ENCODE measurements at places on chromosomes 12 and 14.

DNA sequence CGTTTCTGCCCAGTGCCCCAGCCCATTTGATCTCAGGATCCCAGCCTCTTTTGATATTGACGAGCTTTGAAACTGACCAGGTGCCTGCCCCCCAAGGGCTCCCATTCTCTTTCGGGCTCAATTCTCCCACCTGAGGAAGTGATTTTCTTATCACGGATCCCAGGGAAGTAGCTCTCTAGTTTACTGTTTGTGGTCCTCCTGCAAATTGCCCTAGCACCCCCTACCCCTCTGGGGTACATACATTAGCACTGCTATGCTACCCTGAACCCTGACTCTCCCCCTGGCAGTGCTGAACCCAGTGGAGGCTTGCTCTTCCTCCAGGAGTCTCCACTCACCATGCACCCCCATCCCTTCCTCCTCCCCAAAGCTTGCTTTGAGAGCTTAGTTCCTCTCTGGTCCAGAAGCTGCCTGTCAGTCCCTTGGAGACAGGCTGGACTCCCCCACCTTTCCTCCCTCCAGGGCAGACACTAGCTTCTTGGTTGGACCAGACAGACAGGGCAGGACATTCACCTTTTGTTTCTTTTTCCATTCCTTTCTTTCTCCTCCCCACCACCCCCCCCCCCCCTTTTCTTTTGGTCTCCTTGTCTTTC lies 4.4 kb upstream of the TBX3 start:
- DNase-seq: no peak

DNA sequence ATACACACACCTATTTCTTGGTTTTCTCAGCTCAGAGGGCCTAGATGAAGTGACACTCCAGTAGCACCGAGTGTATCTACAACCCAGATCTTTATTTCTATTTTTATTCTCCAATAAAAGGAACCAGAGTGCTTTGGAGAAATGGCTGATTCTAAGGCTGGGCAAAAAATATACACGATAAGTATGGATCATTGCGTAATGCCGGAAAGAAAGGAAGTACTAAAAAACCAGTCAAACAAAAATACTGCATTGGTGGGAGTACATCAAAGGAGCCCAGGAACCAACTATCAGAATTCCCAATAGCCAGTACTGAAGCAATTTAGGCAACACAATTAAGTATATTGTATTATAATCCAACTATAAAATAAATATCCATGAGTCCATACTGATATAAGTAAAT lies 400.9 kb upstream of the CCDC196 start:
- no peak for DNase-seq

- DNase-seq: no peak
These were observed 10.5 kb upstream of the NR2C1 start for GRCh38 chr12:95083938-95084337.

DNA sequence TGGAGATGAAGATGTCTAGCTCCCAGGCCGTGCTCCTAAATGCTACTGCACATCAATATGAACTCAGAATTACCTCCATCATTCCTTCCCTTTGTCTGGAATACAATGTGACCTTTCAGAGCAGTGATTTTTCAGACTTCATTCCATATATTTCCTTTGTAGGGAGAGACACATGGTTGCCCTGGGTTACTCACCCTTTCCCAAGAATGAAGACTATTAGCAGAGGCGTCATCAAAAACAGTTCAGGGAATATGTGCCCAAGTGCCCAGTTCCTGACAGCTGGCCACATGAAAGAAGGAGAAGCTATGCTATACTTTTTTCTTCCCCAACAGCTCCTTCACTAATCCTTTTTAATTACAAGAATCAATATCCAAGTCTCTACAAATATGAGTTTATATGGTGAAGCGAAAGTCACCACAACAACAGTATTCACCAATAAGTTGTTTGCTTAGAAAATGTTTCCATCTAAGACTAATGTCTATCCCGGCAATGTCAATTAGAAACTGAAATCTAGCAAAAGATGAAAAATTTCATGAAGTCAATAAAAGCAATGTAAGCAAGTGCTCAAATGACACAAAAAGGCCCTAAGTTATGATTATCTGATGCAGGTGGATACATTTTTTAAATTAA lies 17.8 kb downstream of the NELL2 start:
- DNase-seq: no peak

DNA sequence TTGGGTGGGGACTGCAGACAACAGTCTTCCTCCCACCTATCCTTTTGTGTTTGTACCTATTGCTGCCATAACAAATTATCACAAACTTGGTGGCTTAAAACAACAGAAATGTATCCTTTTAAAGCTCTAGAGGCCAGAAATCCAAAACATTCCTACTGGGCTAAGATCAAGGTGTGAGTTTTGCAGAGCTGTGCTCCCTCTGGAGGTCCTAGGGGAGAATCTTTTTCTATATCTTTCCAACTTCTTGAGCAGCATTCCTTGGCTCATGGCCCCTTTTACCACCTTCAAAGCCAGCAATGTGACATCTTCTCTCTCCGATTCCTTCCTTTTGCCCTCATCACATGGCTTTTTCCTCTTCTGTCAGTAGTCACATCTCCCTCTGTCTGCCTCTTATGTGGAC lies 190.6 kb downstream of the TTC8 start:
- no peak for DNase-seq

DNA sequence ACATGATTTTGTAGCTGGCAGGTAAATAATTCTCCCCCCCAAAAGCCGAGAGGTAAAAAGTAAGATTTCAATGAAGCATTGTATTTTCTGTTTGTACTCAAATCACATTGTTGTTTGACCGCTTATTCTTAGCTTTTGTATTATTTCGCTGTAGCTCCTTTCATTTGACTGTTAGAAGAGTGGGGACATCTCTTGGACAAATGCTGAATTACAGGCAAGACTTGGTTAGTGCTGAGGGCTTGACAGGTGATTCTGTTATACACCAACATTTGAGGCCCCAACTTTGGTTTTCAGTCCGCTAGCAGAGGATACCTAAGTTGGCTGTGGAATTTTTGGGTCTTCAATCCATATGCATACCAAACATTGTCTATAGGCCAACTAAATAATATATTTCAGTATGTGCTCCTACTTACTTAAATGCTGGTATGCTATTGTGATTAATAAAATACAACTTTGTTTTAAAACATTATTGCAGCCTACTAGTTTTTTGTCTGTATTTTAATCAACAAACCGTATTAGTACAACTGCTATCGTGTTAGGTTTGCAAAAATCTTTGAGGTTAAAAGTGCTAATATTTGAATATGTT lies 102.2 kb downstream of the ERC1 start:
- no peak for DNase-seq

DNA sequence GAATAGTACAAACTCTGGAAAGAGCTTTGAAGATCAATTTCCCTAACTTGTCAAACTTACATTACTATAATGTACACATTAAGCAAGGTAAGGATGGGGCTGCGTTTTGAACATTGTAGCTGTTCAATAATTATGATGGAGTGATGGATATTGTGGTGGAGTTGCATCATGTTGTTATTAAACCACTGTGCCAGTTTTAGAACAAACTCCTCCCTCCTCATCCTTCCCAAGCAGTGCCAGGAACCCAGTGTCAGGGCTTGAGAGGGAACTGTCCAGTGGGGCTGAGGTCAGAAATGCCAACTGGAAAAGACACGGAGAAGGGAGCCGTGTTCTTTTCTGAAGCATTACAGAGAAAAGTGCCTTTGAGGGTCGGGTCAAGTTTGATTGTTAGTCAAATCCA lies 31.9 kb upstream of the PAPOLA start:
- no peak for DNase-seq

DNA sequence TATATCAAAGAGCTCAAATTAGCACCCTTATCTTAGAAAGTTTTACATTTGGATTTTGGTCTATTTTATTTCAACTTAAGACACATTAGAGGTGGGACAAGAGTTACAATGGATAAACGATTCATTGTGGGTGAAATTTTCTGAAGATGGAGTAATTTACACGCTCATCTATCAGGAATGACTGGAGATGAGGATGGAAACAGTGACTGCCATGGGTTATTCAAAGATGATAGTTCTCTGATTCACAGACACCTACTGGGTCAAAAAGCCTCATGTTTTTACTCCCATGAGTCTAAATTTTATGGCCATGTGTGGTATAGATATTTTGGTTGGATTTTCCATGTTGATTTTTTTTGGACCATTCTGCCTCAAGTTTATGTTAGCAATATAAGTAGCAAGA lies 22.1 kb downstream of the SAMD4A start:
- DNase-seq: no peak
